ENCODE measurements at places on chromosomes 1 and 21. TPM values are rescaled to one million over a fixed set of nuclear protein-coding genes. Genes with fewer than 3 reads are reported as not detected.

The COA7 gene
- 19.4 TPM for polyA plus RNA-seq

GRCh38 chr1:97158691-97159096, 437.1 kb downstream of the PTBP2 start:
- DNase-seq = no peak

The CCDC17 gene
- 1.6 TPM for polyA plus RNA-seq

The BTG3 gene
- 41.3 TPM for polyA plus RNA-seq

The OR2T35 gene
- polyA plus RNA-seq = not detected

The IGSF3 gene
- polyA plus RNA-seq = 29.7 TPM

DNA sequence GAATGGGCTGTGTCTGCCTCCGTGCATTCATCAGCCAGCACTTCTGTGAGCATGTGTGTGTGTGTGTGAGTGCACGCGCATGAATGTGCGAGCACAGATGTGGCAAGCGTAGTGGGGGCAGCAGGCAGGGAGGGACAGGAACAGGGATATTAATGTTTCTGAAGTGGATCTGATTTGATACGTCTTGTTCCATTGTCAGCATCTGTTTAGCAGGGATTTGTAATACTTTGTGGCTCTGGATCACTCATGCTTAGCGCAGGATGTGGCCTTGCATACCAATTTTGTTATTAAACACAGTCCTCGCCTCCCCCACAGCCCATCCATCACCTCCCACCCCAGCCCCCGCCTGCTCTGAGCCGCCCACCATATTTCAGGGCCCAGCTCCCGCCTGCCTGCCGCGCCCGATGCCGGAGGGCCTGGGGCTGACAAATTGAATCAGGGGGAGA, 52.4 kb downstream of the TMEM53 start:
- no peak for DNase-seq

The TMCO2 gene
- polyA plus RNA-seq = not detected

DNA sequence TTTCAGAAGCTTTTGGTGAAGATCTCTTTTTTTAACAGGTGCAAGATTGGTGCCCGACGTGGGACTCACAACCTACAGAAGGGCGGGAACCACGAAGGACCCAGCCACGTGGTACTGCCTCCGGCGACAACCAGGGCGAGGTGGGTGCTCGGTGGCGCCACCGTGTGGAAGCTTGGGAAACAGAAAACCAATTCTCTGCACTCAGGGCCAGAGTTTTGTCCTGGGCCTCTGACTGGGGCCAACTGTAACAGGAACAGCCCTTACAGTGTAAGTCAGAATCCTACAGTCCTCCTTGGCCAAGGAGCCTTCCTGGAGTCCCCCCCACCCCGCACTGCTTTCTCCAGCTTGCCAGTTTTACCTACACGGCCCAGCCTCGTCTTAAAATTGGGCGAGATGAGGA, 11.6 kb upstream of the S100A7A start:
- no peak for DNase-seq
